SHP77 treated with DMSO at 0.1 percent for 48 hours (cell line): ENCODE measurements at places on chromosomes 1 and 21.

DNA sequence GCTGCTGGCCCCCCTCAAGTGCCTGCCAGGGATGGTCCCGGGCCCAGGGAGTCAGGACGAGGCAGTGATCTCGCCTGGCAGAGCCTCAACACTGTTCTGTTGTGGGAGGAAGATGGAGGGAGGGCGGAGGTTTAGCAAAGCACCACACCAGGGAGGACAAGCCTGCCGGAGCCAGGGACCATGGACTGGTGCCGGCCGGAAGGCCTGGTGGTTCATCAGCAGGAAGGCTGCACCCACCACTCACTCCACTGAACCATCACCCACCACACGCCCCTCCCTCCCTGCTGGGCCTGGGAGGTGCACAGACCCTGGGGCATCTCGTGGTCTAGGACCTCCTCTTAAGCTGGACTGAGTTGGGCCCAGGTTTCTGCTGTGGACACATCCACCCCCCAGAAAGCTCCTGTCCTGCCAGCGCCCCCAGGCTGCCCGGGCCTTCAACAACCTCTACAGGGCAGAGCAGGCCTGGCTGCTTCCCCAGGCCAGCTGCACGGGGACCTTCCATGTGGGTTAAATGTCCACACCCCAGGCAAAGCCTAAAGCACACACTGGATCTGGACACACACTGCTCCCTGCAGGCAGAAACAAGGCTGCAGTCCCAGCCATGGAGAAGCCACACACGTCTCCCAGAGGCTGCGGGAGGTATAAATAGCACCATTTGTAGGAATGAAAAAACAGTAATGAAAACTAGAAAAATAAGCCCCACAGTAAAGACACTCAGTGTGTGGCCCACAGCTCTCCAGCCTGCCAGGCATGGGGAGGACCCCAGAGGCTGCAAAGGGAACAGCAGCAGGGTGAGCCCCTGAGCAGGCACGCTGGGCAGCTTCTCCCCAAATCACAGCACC, 10.4 kb upstream of the TMEM240 start:
- no peak for DNase-seq

- no peak for DNase-seq
Measured at GRCh38 chr1:109249654-109250401, 489 bp downstream of the CELSR2 start.

DNA sequence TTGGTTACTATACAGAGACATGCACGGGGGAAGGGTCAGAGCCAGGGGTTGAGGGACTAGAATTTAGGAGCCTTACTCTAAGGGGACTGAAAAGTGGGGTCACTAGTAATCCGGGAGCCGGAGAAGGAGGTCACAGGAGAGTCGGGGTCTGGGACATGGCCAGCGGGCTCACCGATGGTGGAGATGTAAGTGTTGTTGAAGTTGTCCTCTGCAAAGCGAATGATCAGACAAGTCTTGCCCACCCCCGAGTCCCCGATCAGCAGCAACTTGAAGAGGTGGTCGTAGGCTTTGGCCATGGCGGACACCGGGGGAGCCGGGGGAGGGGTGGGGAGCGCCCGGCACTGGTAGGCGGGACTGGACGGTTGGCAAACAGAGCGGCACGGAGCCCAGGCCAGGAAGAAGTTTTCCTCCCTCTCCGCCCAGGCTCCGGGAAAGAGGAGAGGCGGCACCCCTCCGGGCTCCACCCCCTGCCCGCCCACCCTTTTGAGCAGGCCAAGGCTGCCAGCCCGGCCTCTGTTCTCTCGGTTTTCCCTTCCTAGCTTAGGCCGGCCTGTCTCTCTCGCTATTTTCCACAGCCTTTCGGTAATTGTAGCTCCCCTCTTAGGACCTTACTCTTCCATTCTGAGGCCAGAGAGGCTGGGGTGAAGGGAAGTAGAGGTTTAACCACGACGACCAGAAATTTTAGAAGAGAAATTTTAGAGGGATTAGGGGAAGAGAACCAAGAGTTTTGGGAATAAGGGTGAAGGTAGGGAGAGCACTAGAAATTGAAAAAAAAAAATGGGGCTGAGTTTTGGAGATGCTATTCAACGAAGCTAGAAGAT, at the start of gene RAB13:
TSS of gene RAB13 (minus strand) at position 399 of the 821 bp plus-strand sequence. CDS start at position 296, 103 bp downstream.
- peak; percentile 92 for DNase-seq

DNA sequence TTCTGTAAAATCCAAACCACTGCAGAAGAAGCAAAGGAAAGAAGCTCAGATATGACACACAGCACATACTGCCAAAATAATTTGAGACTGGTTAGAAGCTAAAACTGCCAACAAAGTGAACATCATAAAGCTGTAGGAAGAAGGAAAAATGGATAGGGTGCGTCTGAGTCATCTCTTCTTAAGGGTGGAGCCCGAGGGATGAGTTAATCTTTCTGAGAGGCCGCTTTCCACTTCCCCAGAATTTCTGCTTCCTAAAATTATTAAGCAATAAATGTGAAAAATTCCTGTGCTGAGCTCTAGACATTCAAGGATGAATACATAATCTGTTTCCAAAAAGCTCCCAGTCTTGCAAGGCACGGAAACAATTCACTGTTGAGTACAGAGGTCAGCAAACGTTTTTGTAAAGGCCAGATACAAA, 20.1 kb downstream of the PPT1 start:
- DNase-seq = no peak

- no peak for DNase-seq
Measured at GRCh38 chr1:210129759-210130158, 102.8 kb upstream of the SERTAD4 start.

DNA sequence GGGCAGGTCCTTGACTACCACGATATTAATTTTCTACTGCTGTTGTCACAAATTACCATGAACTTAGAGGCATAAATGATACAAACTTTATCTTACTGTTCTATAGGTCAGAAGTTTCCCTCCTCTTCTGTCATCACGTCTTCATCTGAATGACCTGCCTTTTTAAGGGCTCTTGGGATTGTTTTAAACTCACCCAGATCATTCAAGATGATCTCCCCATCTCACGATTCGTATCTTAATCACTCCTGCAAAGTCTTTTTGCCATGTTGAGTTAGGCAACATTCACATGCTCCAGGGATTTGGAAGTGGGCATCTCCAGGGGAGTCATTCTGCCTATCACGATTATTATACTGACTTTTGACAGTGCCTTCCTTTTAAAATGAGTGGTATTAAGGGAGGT, 32.1 kb downstream of the NCAM2 start:
- no peak for DNase-seq

GRCh38 chr21:42453224-42453985, 42.6 kb downstream of the RSPH1 start:
- no peak for DNase-seq

DNA sequence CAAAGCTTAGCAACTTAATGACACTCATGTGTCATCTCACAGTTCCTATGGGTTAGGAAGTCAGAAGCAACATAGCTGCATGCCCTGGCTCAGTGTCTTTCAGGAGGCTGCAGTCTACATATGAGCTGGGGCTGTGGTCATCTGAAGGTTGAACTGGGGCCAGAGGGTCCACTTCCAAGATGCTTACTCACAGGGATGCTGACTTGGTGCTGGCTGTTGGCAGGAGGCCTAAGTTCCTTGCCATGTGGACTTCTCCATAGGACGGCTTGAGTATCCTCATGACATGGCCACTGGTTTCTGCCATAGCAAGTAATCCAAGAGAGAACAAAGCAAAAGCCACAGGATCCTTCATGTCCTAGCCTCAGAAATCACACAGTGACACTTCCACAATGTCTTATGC, 12.1 kb upstream of the FAM43B start:
- DNase-seq = no peak

GRCh38 chr1:38095454-38095931, 48.9 kb upstream of the POU3F1 start:
- no peak for DNase-seq

- no peak for DNase-seq
Measured at GRCh38 chr1:20276485-20277159, 14.1 kb upstream of the VWA5B1 start.

DNA sequence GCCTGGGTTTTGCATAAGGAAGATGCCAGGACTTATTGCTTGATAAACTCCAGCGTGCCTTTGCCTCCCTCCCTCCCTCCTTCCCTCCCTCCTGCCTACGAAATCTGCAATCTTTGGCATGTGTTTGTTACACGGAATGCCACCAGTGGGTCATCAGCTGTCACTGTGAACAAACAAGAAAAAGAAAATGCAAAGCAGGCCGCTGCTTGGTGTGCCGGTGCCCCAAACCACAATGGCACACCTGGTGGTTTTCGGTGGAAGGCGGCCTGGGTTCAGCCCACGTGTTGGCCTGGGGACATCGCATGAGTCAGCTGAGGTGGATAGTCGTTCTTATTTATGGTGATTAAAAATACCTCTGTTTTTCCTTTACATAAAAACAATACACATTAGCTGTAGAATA, 16.3 kb upstream of the IFNLR1 start:
- DNase-seq = no peak

GRCh38 chr1:42674214-42674613, 8.0 kb upstream of the YBX1 start:
- DNase-seq = no peak

GRCh38 chr1:246705368-246705767, 18.8 kb upstream of the SCCPDH start:
- no peak for DNase-seq

- DNase-seq = peak; percentile 21
Measured at GRCh38 chr1:51192213-51192843, 43.7 kb upstream of the RNF11 start.

- no peak for DNase-seq
Measured at GRCh38 chr1:93965256-93965655, 56.0 kb upstream of the GCLM start.

GRCh38 chr1:64766429-64766828, 21.6 kb downstream of the RAVER2 start:
- no peak for DNase-seq

DNA sequence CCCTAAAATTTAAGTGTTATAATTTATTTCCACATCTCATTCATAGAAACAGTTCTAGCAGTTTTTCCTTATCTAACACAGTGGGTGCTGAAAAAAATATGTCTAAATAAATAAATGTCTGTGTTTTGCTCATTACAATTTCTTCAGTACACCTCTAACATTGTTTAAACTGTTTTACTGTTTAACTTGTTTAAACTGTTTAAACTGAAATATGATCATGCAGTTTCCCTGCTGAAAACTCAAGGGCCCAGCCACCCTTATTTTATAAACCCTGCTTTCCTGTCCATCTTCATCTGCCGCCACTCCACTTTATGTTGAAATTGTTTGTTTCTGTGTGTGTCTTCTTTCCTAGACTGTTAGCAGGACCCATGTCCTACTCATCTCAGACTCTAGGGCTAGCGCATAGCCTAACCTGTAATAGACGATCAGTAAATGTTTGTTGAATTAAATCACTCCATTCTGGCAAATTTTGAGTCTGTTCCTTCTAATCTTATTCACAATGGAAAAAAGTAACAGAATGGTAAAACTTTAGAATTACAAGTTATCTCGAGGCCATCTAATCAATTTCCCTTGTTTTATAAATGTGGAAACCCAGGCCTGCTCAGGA, 9.4 kb upstream of the PIK3C2B start:
- DNase-seq = no peak

DNA sequence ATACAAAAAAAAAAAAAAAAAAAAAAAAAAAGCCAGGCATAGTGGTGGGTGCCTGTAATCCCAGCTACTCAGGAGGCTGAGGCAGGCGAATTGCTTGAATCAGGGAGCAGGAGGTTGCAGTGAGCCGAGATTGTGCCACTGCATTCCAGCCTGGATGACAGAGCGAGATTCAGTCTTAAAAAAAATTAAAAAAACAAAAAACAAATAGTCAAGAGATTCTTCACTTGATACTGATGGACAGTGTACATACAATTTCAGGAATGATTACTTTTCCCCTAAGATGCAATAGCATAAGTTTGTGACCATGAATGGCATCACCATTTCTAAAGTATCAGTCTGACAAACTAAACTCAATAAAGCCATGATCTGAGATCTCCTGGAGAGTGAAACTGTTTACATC, 60.8 kb upstream of the IVNS1ABP start:
- no peak for DNase-seq

- DNase-seq = no peak
Measured at GRCh38 chr1:244212797-244213475, 161.9 kb downstream of the ZBTB18 start.

DNA sequence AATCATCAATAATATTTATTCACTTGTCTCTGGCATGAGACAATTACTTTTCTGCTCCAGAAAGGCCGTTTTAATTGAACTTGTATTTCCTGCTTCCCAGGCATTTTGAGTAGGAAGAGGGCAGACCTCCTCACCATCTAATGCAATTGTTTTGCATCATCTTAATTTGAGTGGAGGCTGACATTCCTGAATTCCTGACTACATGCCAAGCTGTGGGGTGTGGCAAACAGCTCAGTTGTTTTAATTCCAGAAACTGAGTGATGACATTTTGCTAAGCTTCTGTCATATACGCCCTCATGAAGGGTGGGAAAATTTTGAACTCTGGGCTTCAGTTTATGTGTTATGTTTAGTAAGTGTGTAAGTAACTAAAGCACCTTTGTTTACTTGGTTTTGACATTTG, 125.4 kb upstream of the USP25 start:
- no peak for DNase-seq

GRCh38 chr1:167076136-167076710, 14.0 kb downstream of the GPA33 start:
- no peak for DNase-seq

DNA sequence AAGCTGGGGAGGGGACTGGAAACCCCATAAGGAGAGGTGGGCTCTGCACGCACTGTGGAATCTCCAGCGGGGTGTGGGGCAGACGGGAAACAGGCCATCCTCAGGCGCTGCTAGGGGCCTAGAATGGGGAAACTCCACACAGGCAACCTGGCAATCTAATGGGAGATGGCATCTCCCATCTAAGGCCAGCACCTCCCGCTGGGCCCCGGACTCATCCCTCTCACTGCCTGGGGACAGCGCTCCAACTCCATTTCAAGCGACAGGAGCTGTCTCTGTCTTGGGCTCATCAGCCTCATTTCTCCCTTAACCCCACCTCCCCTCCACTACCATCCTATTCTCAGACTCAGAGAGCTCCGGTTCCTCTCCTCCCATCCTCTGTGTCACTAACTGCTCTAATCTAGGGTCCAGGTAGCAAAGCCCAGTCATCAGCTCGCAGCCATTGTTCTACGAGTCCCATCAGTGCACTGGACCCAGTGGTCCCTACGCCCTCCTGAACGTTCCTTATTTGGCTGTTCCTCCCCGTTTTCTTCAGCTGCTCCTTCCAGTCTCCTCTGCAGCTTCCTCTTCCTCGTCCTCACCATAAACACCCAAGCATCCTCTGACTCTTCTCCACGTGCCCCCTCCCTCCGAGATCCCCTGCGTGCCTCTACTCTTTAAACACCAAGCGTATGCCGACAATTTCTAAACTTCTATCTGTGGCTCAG, 93.4 kb upstream of the CASZ1 start:
- DNase-seq = no peak

DNA sequence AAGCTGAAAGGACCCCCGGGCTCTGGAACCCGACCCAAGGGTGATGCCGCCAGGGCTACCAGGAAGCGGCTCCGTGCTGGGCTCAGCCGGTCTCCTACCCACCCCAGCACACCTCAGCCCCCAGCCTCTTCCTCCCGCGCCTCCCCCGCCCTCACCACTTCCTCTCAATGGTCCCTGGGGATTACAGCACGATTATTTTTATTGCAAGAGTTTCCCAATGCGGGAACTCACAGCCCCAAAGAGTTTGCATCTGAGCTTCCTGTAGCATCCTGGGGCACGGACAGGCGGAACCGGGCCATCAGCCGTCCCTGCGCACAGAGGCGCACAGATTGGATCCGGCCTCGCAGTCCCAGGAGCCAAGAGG, 8.7 kb upstream of the SLX9 start:
- no peak for DNase-seq
